Right renal pelvis (tissue), 4 donors: ENCODE measurements at places on chromosomes 1 and 21. TPM values are rescaled to one million over a fixed set of nuclear protein-coding genes. Genes with fewer than 3 reads are reported as not detected.

GRCh38 chr1:36222481-36223380 lies 1.5 kb upstream of the THRAP3 start:
- no peak for DNase-seq

DNA sequence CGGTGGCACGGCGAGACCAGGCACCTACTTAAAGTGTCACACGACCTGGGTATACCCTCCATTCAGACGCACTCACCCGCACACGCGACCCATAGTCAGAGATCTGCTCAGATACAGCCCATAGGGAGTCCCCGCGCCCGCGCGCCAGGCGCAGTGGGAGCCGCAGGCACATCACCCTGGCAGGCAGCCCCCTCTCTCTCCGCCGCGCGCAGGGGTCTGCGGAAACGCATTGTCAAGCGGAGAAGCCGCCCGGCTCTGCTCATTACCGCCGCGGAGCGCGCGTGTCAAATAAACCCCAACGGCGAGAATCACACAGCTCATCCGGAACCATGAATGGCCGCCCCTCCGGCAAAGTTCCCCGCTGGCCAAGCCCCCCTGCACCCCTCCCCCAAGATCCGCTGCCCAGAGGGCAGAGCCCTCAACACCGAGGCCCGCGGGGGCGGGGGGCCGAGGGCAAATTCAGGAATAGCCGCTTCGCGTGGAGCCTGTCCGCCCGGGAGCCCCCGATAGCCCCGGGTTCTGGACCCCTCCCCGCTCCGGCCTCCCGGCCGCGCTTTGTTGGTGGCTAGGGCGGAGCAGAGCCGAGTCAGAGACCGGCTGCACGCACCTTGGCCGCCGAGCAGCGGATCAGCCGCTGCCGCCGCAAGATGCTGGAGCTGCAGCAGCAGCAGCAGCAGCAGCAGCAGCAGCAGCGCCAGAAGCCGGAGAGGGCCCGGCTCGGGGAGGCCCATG lies 522 bp downstream of the LRP8 start:
- no peak for DNase-seq

LRRC53 gene
- polyA plus RNA-seq = not detected

GRCh38 chr21:43849532-43850299 lies 15.3 kb upstream of the AGPAT3 start:
- DNase-seq = no peak

- peak; percentile 36 for DNase-seq
Measured at GRCh38 chr1:167066333-167067122, 23.6 kb downstream of the GPA33 start.

DNA sequence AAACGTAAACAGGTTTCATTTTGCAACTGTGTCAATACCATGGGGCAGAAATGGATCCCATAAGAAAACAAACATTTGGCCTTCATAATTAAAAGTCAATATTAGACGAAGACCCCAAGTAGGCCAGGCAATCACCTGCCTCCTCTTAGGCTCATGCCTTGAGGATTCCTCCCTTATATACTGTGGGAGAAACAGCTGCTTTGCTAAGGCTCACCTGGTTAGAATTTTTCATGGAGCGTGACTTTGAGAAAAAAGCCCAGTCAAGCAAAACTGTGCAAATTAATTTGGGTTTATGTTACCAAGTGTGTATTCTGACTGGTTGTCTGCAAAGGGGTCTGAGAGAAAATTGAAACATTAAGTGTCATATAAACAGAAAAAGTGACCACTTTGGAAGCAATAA lies 605.3 kb upstream of the USP24 start:
- no peak for DNase-seq

- DNase-seq = no peak
Measured at GRCh38 chr1:193827516-193827915, 641.1 kb upstream of the B3GALT2 start.

GRCh38 chr1:183424691-183425090 lies 6.5 kb upstream of the NMNAT2 start:
- DNase-seq = no peak

DNA sequence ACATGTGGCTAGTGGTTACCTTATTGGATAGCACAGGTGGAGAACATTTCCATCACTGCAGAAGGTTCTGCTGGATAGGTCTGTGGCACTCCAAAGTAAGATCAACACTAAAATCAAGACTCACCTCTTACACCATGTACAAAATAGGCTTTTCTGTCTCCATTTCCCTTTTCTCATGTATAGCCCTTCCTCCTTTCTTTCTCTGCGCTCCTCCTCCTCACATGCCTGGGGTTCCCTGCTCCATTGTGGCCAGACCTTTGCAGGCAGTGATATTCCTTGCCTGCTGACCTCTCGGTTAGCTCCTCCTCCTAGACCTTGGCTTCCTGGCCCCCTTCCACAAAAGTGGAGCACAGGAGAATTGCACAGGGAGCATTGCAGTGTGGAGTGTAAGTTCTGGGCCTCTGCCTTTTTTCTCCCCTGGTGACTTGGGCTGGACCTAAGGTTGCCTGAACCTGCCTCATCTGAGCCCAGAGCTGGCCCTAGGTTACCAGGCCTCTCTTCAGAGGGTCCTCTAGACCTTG lies 33.2 kb upstream of the RBM15 start:
- no peak for DNase-seq

ALPL gene
- 27.9 TPM for polyA plus RNA-seq

LCE1B gene
- not detected for polyA plus RNA-seq

ADAMTS1 gene
- 108 TPM for polyA plus RNA-seq

DNA sequence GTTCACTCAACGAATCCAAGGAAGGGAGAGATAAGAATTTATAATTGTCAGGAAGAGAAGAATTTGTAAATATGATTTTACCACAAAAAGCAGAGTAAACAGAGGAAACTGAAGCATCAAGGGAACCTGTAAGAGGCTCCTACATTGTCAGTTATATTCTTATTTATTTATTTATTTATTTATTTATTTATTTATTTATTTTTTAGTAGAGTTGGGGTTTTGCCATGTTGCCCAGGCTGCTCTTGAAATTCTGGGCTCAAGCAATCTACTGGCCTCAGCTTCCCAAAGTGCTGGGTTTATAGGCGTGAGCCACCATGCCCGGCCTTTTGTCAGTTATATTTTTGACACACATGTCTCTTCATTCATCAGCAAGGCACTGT lies 47.1 kb downstream of the FCRL3 start:
- DNase-seq = no peak

DNA sequence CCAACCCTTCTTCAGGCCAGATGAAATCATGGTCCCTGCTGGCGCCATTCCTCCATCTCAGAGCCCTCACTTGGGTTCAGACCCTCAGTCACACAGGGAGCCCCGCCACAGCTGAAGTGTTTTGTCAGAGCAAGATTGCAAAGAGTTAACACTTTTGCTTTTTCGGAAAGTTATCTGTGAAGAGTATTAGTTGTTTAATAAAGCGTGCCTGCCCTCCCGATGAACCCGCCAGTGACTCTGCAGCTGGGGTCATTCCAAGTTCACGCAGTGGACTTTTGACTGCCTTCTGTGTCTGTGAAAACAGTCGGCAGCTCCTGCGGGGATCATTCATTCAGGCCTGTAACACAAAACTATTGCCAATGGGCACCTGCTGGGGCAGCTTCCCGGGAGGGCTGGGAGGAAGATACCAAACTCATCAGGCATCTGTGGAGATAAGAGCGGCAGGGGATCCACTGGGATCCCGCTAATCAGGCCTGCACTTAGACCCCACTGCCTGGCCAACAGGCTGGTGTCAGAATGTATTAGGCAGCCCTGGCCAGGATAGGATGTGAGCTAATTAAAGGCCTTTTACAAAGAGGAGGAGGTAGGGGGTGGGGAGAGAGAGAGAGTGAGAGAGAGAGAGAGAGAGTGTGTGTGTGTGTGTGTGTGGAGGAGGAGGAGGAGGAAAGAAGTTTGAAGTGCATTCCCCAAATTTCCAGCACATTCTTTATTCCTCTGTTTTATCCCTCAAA lies 184.5 kb downstream of the DHRS3 start:
- peak; percentile 78 for DNase-seq

UHMK1 gene
- polyA plus RNA-seq = 43.7 TPM

FBXO28 gene
- 31.4 TPM for polyA plus RNA-seq

GRCh38 chr1:94629259-94630181 lies 88.0 kb upstream of the F3 start:
- DNase-seq = no peak

DNA sequence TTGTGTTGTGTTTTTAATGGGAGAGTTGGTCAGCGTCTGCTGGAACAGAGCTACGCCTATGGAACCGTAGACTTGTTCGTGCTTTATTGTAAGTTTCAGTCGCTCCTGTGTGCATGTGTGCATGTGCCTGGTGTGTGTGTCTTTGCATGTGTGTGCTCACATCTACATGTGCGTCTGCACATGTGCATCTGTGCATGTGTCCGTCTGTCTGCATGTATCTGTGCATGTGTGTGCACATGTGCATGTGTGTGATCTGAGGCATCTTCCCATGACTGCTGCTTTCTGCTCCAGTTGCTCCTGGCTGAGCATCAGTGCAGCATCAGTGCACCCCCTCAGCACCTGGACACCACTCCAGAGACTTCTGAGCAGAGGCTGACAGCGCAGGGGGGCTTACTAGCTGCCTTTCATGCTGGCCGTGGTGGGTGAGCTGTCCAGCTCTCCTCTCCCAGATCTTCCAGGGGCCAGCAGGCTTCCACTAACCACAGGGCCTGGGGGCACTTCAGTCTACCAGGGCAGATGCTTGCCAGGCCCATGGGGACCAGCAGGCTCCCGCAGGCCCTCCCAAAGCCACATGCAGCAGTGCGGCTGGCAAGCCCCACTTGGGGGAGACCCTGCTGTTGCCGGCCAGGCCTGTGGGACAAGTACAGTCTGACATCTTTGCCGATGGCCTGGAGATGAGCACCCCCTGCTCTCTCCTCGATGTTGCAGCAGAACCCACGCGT lies 47.8 kb upstream of the PCBP3 start:
- no peak for DNase-seq

DNA sequence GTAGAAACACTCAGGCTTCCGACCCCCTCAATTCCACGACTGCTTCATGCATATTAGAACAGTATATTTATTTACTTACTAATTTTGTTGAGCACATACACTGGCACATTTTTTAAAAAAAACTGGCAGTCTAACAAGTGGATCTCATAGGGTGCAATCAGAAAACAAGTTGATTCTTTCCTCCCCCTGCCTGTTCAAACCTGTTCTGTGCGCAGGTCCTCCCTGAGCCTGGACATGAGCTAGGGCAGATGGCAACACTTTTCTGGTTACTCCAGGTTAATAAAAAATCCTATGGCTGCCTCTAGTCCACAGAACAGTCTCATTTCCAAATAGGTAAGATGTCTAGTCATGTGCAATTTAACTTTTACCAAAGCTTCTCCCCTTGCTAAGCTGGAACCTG lies 18.6 kb downstream of the HSD11B1 start:
- DNase-seq = no peak

PCP4 gene
- 14.6 TPM for polyA plus RNA-seq

GRCh38 chr1:115609021-115609420 lies 32.7 kb upstream of the VANGL1 start:
- no peak for DNase-seq

RGS4 gene
- 13.6 TPM for polyA plus RNA-seq

- no peak for DNase-seq
Measured at GRCh38 chr1:67953301-67953700, 97.1 kb downstream of the DIRAS3 start.

DNA sequence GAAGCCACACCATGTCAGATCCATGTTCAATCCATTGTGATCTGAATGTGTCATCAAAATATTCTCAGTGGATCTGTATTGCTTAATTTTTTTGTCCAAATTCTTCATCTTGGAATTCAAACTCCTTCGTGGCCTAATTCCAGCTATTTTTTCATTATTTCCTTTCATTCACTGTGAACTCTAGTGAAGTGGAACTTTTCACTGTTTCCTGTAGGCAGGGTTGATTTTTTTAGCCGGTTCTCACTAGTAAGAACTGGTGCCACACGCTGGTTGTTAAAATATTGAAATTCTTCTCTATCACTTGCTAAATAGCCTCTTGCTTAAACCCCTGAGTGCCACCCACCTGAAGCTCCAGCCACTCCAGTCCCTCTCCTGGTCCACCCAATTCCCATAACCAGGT lies 7.6 kb upstream of the S100A11 start:
- DNase-seq = no peak

DNA sequence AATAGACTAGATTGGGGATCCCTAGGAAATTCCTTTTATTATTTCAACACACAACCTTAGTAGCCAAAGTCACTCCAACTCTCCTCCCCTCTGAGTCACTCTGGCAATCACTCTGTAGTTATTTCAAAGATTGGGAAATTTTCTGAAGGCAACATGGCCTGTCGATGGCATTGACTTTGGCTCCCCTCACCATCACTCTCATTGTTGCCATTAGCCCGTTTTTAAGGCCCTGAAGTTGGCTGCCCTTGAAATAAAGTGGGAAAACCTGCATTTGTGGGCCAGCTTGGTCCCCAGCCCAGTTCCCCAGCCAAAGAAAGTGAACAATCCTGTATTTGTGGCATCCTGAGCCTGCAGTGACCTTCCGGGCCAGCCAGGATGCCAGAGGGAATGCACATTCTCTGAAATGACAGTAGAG lies 52.5 kb downstream of the CDC7 start:
- DNase-seq = no peak

ADORA3 gene
- polyA plus RNA-seq = 0.50 TPM

DNA sequence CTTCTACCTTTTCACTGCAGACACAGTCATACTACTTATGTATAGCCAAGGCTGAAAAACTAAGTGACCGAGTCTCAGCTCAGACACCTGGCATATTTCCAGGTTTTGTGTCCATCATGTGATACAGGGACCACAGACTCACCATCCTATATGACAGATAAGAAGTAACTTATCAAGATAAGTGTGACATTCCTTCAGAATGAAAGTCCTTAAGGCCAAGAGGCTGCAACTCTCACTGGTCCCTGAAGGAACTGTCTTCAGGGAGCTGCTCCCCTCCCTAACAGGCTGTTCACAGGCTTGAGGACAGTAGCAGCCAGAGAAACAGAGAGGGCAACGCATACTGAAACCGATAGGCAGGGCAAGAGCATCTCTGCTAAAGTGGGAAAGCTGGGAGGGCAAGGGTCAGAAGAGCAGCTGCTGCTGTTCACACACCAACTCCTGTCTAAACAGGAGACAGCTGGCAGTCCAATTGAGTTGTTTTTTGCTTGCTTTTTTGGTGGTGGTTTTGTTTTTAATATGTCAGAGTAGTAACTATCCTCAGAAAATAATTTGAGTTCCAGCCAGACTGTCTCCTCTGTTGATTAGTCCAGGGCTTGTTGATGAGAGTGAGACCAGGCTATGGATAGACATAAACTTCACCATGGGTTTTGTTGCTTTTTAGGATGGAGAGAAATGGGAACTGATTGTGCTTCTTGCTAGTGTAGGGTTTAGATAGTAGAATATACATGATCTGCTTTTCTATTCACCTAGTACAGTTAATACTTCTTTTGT lies 67.7 kb downstream of the MACF1 start:
- no peak for DNase-seq

CAPN9 gene
- 0.35 TPM for polyA plus RNA-seq

- DNase-seq = no peak
Measured at GRCh38 chr1:57082711-57083439, 117.1 kb upstream of the C8B start.

GRCh38 chr1:15352128-15352957 lies 57.3 kb upstream of the EFHD2 start:
- no peak for DNase-seq

DNA sequence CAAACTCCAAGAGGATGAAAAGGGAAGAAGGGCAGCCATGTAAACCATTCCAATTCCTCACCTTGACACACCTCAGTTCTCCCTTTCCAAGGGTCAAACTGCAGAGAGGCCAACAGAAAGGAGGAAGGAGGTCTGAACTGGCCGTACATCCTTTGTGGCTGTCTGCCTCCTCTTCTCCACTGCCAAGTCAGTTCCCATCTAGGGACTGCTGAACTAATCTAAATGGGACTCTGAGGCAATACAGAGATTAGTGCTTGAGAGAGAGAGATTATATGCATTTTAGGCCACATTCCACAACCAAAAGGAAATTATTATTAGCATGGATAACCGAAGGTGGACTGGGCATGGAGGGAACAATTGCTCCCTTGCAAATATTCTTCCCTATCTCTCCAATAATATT lies 2.7 kb downstream of the ARHGEF11 start:
- DNase-seq = no peak

TP73 gene
- 0.70 TPM for polyA plus RNA-seq
